ENCODE measurements at places on chromosomes 1 and 21.

DNA sequence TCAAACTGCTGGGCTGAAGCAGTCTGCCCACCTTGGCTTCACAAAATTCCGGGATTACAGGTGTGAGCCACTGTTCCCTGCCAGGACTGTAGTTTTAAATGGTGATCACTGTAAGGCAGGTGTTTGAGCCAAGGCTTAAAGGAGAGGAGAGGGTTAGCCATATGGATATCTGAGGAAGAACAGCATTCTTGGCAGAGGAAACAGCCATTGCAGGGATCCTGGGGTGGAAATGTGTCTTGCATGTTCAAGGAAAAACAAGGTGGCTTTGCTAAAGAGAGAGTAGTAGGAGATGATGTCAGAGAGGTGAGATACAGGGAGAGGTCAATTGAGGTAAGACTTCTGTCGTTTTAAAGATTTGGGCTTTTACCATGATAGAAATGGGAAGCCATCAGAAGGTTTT lies 73.5 kb downstream of the ATF6 start:
- DNase-seq: no peak

- no peak for DNase-seq
Measured at GRCh38 chr1:14782741-14783591, 184.5 kb downstream of the KAZN start.

GRCh38 chr1:21956720-21957552 lies 19.8 kb upstream of the HSPG2 start:
- no peak for DNase-seq

DNA sequence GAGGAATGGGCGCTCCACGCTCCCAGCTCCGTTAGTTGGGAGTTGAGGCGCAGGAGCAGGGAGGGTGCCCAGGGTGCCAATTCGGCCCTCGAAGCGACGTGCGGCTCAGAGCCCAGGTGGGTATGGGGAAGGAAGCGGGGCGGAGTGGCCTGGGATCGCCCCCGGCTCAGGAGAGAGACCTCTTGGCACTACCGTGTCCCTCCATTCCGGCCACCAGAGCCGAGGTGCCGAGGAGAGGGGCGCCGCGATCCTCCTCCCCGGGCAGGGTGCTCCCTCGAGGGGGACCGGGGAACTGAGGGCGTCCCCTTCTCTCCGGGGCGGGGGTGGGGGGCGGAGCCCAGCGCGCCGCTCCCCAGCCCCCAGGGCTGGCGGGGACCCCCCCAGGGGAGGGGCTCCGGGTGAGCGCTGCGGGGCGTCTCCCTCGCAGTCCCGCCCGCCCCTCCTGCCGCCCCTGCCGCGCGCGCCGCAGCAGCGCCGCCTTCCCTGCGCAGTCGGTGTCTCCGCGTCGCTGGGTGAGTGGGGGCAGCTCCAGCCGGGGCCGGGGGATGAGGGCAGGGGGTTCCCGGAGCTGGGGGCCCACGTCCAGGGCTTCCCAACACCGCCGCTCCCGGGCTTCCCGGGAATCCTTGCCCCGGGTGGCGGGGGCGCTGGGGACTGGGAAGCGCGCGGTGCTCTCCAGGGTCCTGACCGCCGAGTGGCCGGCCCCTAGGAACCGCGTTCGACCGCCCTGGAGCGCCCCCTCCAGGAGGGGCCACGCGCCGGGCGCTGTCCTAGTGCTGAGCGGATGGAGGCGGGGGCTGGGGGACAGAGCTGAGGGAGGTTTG lies at the start of gene HPCA:
TSS of gene HPCA (plus strand) at position 488 of the 824 bp plus-strand sequence. CDS start 2,408 bp downstream, outside the sequence.
- peak; percentile 86 for DNase-seq

DNA sequence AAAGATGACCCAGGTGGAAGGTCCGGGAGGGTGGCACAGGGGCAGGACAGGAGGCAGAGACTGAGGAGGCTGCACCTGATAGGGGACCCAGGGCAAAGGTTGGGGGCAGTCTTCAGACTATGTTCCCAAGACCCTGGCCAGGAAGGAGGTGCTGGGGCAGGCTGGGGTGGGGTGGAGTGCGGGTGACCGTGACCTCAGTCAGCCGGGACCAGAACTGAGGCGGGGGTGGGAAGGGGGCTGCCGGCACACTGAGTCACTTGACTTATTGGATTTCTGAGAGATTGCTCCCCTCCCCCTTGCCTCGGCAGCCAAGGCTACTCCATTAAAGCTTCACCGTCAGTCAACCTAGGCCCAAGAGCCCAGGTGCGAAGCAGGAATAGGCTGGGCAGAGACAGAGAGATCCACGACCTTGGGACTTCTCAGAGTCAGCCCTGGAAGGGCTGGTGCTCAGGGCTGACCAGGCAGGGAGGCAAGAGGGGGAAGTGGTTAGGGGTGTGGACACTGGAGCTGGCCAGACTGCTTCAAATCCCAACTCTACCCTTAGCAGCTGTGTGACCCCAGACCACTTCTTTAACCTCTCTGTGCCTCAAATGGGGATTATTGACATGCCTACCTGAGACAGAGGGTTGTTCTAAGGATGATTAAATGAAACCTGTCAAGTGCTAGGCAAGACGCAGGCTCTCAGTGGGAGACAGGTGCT lies 47.9 kb upstream of the LAPTM5 start:
- DNase-seq: no peak

DNA sequence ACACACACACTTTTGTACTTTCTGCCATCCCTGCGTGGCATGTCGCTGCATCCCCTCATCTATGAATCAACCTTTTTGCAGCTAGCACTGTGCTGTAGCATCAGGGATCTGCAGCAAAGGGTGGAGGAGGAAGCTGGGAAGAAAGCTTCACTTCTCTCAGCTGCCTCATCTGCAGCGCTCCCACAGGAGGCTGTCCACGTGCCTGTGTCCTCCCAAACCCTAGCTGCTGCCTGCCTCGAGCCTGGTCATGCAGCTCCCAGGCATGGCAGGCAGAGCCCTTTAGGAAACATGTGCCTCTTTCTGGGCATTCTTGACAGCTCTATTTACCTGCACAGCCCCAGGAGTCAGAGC lies 262.1 kb upstream of the SGIP1 start:
- peak; percentile 25 for DNase-seq

- DNase-seq: peak; percentile 79
Measured at GRCh38 chr1:41322835-41323234, 38.4 kb upstream of the FOXO6 start.

- DNase-seq: no peak
Measured at GRCh38 chr1:184487531-184488193, 100.8 kb downstream of the C1orf21 start.

DNA sequence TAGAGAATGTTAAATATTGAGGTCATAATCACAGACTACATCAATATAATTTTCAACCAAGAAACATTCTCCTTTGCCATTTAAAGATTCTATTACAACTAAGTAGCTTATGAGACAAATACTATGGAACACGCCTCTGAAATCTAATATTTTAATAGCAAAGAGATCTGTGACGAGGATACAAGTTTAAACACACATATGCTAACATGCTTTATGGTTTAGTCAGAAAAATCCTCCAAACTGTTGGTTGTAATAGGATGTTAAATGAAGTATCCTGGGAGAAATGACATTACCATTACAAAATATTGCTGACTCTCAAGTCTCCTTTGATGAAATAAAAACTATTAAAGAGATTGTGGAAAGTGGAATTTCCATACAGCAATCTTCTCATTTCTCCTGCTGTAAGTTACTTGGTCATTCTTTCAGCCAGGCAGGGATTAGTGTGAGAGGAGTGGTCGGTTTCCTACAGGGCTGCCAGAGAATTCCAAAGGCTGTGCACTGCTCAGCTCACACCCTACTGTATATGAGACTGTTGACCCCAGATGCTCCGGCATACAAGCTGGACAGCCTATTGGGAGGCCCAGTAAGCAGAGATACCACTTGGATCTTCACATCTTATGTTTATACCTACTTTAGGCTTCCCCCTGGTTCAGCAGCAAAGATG lies 26.6 kb downstream of the SCYL3 start:
- no peak for DNase-seq

GRCh38 chr1:21552715-21553114 lies 43.5 kb downstream of the ALPL start:
- DNase-seq: no peak

DNA sequence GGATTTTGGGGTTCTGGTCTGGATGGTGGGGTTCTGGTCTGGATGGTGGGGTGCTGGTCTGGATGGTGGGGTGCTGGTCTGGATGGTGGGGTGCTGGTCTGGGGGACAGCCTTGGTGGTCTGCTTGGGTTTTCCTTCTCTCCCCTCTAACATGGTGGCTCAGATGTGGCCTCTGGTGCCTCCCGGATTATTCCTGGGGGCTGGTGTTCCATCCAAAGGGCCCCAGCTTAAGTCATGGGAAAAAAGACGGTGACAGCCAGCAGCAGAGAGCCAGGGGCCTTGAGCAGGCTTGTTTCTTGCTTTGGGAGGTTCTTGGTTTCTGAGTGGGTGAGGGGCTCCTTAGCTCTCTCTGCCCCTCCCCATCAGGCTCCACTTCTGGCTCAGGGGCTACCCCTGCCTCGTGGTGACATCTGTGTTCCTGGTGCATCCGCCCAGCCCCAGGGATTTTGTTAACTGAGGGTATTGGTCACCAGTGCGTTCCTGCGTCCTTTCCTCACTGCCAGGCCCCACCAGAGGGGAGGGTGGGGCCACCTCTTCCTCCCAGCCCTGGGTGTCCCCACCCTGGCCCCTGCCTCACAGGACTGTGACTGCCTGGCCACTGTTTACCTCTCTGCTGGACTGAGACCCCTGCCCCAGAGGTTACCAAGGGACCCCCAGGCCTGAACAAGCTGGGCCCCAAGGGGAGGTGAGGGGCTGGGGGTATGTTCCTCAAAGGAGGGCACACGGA lies 43.2 kb upstream of the ACTRT2 start:
- peak; percentile 5 for DNase-seq

DNA sequence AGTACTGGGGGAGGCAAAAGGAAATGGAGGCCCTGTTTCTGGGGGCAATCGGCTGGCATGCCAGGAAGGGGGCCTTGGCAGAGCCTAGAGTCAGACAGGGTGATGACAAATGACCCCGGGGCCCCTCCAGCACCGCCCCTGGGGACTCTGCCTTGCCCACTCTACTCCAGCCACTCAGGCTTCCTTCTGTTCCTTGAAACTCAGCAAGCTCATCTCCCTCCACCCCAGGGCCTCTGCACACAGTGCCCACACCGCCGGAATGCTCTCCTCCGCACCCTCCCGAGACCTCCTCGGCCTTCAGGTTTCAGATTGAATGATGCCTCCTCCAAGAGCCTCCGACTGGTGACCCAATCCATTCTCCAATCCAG lies 122.5 kb upstream of the ZBTB40 start:
- DNase-seq: peak; percentile 6

- no peak for DNase-seq
Measured at GRCh38 chr1:171218661-171219060, 29.6 kb upstream of the FMO1 start.

- DNase-seq: no peak
Measured at GRCh38 chr1:214946615-214947014, 135.9 kb upstream of the KCNK2 start.

- DNase-seq: no peak
Measured at GRCh38 chr1:111283838-111284237, 6.8 kb upstream of the CHIA start.

- no peak for DNase-seq
Measured at GRCh38 chr1:229070168-229070567, 200.7 kb upstream of the RAB4A start.

DNA sequence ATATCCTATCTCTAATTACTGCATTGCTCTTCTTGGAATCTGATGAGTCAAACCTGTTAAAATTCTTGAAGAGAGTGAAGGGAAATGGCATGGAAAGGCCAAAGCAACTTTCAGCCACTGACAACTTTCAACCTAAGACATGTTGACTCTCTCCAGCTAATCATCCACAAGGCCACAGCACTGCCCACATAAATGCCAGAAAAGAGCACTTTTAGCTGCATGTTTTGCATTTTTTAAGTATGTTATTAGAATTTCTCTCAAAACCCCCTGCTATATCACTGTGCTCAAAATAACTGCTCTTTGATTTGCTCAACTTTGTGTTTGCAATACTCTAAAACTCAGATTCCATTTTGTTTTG lies 352.5 kb downstream of the ADGRL2 start:
- DNase-seq: no peak

GRCh38 chr1:223242971-223243370 lies 99.9 kb upstream of the TLR5 start:
- DNase-seq: no peak

DNA sequence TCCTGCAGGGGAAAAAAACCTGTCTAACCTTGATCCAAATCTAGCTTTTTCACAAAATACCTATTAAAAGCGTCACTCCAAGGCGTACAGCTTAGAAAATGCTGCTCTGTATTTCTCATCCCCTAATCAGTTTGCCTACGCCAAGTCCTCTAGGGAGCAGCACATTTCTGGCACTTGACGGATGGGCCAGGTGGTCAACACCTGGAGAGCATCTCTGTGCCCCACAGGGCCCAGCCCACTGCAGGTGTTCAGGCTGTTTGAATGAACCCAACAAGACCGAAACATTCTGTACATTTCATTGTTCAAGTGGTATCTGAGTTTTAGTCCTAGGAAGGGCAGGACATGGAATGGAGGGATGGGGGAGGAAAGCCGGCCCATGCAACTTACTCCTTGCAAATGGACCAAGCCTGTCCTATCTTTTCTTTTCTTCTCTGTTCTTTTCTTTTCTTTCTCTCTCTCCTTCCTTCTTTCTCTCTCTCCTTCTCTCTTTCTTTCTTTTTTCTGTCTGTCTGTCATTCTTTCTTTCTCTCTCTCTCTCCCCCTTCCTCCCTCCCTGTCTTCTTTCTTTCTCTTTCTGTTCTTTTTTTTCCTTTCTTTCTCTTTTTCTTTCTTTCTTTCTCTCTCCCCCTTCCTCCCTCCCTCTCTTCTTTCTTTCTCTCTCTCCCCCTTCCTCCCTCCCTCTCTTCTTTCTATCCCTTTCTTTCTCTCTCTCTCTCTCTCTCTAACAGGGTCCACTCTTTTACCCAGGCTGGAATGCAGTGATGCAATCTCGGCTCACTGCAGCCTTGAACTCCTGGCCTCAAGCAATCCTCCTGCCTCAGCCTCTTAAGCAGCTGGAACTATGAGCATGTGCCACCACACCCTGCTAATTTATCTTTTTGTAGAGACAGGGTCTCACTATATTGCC lies 29.1 kb downstream of the IGFN1 start:
- no peak for DNase-seq
